ENCODE measurements at places on chromosomes 1 and 21.
A peak's percentile ranks its signal among the peaks of the same experiment; 100 is the strongest.

GRCh38 chr1:2605509-2606395 lies 19.2 kb downstream of the PRXL2B start:
- no peak for DNase-seq

DNA sequence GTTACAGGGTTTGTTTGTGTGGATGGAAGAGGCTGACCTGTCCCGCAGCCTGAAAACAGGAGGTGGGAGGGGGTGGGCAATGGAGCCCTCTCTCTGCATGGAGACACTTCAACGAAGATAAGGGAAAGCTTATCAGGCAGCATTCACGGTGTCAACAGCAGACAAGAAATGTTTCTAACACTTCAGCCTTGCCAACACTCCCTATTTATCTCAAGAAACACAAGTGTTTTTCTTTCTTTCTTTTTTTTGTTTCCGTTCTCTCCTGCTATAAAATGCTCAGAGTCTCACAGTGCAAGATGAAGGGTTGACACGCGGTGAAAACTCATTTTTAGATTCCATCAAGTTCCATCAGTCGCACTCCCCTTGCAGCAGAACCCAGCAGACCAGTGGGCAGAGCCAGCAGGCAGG lies 594.4 kb downstream of the MATN1 start:
- no peak for DNase-seq

DNA sequence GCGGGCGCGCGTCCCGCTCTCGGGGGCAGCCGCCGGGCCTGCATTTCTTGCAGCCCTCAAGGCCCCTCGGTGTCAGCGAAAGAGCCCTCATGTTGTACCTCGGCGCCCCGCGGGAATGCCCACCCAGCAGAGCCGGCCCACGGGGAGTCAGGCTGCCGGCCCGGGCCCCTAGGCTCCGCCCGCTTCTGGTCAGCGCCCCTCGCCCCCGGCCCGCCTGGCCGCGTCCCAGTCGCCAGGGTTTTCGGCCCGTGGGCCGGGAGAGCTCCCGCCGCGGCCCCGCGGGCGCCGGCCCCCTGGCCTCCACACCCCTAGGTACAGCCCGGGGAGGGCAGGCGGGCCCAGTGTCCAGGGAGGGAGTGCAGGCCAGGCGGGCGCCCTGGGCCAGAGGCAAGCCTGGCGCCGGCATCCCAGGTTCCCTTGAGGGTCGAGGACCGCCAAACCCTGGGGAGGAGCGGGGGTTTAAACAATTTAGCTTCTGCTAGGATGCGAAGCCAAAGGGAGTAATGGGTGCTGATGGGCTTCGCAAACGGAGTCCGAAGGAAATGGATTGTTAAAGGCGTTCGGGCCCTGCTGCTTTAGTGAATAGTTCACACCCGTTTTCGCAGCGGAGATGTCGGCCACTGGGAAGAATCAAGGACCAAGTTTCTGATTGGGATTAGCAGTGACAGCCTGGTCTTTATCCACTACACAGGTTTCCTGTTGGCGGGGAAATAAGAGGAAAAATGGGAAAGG lies 486 bp upstream of the KCNA3 start:
- DNase-seq = no peak

GRCh38 chr1:22121421-22121911 lies 21.4 kb downstream of the WNT4 start:
- DNase-seq = no peak

DNA sequence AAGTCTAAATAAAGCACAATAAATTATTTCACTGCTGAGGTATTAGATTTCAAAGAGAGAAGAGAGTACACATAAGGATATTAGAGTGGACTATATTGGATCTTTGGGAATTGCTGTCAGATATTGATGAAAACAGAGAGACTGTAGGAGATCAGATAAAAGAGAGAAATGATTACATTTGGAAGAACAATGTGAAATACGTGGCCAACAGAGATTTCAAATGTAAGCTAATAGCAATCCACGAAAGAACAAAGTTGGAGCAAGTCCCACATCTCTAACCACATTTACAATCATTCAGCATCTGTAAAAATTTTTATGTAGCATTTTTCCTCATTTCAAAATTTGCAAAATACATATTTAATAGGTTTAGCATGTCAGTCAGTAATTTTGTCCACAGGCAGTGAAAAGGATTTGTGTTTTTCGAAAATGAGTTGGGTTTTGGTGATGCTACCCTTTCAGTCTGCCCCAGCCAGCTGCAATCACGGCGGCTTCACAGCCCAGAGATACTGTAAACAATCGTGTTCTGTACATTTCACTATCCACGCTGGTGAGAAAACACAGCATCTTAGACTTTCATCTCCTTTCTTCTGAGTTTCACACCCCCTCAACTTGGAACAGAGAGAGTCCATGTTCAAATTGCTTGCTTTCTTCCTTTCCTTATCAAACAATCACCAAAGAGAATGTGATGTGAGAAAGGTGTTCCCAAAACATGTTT lies 209.1 kb upstream of the LYPLAL1 start:
- no peak for DNase-seq

DNA sequence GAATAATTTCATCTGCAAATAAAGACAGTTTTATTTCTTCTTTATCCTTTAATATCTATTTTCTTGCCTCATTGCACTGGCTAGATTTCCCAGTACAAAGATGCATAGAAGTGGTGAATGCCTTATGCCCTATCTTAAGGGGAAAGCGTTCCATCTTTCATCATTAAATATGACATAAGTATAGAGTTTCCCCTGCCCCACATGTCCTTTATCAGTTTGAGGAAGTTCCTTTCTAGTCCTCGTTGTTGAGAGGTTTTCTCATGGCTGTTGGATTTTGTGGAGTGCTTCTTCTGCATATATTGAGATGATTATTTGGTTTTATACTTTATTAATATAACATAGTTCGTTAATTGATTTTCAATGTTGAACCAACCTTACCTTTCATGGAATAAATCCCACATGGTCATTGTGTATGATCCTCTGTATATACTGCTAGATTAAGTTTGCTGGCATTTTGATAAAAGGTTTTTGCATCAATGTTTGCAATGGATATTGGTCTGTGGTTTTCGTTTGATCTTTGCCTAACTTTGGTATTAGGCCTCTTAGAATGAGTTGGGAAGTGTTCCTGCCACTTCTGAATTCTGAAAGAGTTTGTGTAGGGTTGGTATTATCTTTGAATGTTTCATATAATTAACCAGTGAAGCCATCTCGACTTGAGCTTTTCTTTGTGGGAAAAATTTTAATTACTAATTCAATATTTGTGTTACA lies 15.6 kb downstream of the PRKACB start:
- DNase-seq = no peak

DNA sequence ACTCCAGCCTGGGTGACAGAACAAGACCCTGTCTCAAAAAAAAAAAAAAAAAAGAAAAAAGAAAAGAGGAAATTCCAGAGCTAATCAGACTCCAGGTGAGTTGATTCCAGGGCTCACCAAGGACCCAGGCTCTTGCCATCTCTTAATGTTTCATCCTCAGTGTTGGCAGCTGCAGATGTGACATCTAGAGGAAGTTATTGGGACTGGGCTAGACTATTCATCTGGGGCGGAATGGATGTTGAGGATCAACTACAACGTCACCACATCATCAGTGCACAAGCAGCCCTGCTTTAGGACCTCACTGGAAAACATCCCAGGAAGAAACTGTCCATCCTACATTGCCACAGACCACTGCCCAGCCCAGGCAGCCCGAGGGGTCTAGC lies 28.6 kb upstream of the PARP1 start:
- DNase-seq = no peak

- no peak for DNase-seq
Measured at GRCh38 chr21:24910591-24910990, 696.7 kb downstream of the MRPL39 start.

GRCh38 chr1:231058416-231059109 lies 18.5 kb upstream of the FAM89A start:
- no peak for DNase-seq

DNA sequence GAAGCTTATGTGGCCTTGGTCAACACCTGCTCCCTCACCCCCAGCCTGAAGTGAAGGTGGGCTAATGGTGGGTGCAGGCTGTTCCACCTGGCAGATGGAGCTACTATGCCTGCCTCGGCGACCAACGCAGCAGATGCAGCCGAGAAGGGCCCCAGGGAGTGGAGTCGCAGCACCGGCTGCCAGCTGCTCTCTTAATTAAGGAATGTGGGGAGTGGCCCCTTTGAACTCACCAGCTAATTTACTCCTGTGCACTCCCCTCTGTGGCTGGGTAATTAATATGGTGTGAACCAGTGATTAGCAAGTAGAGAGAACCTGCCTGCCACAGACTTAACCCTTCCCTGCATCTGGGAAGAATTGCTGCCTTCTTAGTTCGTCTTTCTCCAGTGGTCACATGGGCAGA lies 3.3 kb upstream of the SLAMF8 start:
- DNase-seq = no peak

GRCh38 chr1:6743189-6744101 lies 41.8 kb upstream of the CAMTA1 start:
- DNase-seq = no peak

DNA sequence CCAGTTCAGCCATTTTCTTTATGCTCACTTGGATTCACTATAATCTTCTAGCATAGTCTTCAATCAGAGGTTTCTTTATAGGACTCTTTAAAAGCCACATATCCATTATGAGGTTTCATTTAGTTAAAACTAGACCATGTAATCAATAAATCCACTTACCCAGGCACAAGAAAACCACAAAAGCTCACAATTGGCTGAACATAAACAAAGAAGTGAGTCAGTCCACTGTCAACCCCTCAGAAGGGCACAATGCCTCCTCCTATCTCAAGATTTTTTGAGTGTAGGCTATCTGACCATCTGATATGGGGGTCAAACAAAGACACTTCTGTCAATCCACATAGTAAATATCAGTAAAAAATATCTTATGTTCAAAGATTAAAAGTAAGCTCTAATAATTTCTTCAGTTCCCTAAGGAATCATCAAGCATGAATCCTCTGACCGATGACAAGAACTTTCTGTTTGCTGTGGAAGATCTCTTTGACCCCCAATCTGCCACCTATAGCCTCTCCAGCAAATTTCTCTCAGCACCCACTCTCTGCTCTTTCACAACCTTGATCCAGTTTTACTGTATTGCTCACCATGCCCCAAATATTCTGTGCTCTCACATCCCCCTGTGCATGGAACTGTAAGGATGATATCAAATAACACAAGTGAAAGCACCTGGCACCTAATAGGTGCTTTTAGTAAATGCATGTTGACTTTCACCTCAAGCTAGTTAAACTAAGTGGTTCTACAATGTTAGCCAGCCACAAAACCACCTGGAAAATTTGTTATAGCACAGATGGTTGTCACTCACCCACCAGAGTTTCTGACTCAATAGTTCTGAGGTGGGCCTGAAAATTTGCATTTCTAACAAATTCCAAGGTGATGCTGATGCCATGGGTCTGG lies 16.7 kb downstream of the RAB3B start:
- no peak for DNase-seq

DNA sequence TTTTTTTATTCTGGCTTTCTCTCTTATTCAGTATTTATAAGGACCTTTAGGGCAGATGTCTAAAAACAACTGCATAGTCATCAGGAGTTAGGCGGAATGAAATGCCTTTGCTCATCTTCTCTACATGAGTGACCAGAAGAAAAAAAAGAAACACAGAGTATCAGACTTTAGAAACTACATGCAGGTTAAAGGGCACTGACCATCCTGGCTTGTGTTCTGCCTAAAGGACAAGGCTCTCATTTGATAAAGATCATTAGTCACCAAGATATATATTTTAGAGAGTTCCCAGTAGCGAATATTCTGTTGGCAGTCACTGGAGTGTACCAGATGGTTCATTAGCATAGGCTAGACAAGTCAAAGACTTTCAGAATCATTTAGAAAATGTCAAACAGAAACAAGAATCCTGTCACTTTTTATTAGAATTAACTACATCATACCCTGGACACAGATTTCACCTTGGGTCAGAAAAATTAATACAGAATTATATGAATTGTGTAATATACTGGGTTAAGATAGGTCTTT lies 145.6 kb downstream of the NR5A2 start:
- no peak for DNase-seq

- DNase-seq = no peak
Measured at GRCh38 chr1:246784621-246785493, 60.6 kb downstream of the SCCPDH start.

- no peak for DNase-seq
Measured at GRCh38 chr21:29053011-29053553, 20.4 kb downstream of the CCT8 start.

- no peak for DNase-seq
Measured at GRCh38 chr21:45387506-45387905, 17.5 kb upstream of the COL18A1 start.

GRCh38 chr1:11157867-11158266 lies 31.3 kb upstream of the ANGPTL7 start:
- DNase-seq = no peak

GRCh38 chr1:41618066-41618825 lies 133.8 kb upstream of the EDN2 start:
- peak; percentile 72 for DNase-seq

DNA sequence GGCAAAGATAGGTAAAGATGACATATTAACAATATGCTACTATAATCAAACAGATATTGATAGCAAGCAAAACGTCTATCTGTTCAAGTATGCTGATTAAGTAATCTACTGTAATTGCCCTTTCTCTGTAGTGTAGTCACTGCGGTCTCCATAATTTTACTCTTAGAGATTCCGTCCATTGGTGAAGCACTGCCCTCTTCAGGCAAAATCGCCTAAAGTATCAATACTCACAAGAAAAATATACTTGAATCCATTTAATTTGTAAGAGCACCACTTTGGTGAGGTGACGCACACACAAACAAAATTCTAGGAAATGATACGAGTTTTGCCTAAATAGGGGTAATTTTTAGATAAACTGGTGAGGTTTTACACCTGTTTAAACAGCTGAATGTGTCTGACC lies 434.6 kb upstream of the CHRM3 start:
- no peak for DNase-seq

- no peak for DNase-seq
Measured at GRCh38 chr1:22673486-22674409, 20.7 kb downstream of the C1QB start.

GRCh38 chr1:200365897-200366426 lies 43.9 kb downstream of the ZNF281 start:
- peak; percentile 21 for DNase-seq

- DNase-seq = no peak
Measured at GRCh38 chr1:187310038-187310631, 481.4 kb downstream of the PLA2G4A start.

GRCh38 chr1:51551081-51551480 lies 32.0 kb upstream of the EPS15 start:
- no peak for DNase-seq

- peak; percentile 78 for DNase-seq
Measured at GRCh38 chr21:44709426-44710293, 1.7 kb downstream of the TSPEAR start.

DNA sequence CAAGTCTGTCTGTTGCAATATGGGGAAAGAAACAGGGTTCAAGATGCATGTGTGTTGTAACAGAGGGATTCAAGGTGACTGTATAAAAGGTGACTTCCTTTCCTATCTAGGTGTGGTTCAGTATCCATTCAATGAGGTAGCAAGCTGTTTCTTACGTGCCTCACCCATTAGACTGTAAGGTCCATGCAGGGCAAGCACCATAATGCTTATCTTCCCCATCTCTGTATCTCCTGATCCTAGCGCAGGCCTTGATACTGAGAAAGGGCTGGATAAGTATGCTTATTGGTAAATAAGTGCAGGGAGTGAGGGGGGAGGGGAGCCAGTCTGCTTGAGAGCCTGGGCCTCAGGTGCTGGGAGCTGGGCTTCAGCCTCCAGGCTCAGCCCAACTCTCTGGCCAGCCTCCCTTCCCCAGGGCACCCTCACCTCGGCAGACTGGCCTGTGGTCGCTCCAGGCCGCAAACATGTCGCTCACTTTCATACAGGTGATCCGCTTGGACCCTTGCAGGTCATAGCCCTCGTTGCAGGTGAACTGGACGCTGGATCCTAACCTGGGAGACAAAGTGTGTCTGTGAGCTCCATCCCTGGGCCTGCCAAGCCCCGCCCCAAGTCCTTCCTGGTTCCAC lies 44.5 kb upstream of the HMGB4 start:
- DNase-seq = no peak

Measured in osteocyte (in vitro differentiated cells).